GM23248 (cell line): ENCODE measurements at places on chromosomes 7 and 10.

GRCh38 chr7:151174246-151175046 is 7.0 kb upstream of the GBX1 start:
- no peaks in the 10 kb centered on the region for H3K36me3 ChIP-seq
- peaks cover 72% of the 10 kb centered on the region for H3K27me3 ChIP-seq
- H3K27ac ChIP-seq, result no peak overlapping the region
- H3K4me1 ChIP-seq, result no peaks in the 10 kb centered on the region

DNA sequence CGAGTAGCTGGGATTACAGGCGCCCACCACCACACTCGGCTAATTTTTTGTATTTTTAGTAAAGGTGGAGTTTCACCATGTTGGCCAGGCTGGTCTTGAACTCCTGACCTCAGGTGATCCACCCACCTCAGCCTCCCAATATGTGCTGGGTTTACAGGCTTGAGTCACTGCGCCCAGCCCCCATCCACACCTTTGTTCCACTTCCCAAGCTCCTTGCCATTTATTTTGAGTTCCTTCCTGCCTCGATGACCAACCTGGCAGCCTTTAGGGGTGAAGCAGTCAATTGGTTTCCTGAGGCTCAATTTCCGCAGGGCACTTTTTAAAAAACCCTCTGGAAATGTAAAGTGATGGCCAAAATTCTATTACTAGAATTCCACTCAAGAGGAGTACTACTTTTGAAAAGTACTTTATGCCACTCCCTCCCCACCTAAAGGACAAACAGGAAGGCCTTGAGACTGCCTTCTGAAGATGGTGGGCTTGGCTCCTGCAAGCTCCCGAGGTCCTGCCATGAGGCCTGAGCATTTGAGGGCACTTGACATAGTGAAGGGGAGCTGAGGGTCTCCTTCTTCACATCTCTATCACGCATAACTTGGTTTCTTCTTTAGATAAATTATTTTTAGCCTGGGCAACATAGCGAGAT is 32.5 kb upstream of the RBM33 start:
- no peak overlapping the region for H3K4me3 ChIP-seq
- no peak for DNase-seq
- H3K27me3 ChIP-seq, result no peaks in the 10 kb centered on the region
- H3K4me1 ChIP-seq, result no peaks in the 10 kb centered on the region

DNA sequence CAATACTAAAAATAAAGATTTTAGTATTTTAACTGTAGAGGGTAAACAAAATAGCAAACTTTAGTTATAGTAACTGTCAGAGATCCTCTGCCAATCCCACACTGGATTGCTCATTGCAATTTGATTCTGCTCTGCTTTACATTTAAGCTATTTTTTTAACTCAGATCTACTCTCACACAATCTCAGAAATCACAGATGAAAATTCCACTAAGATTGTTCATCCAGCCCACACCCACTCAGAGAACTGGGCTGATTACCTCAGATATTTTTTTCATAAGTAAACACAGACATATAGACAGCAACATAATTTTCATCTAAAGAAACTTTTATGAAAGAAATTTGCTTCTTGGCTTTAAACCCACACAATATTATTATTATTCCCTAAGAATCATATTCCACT is 7.0 kb downstream of the OSBPL3 start:
- H3K4me3 ChIP-seq, result peak overlapping the region; percentile 8; the same call in 1 of the 2 replicates
- H3K27ac ChIP-seq, result peak overlapping the region; percentile 97
- H3K27me3 ChIP-seq, result no peaks in the 10 kb centered on the region
- DNase-seq, result peak; percentile 70
- H3K36me3 ChIP-seq, result no peaks in the 10 kb centered on the region

GRCh38 chr7:33754933-33755928 is 150.1 kb upstream of the BMPER start:
- DNase-seq, result no peak
- no peak overlapping the region for H3K27ac ChIP-seq
- no peaks in the 10 kb centered on the region for H3K27me3 ChIP-seq
- peaks cover 33% of the 10 kb centered on the region for H3K4me1 ChIP-seq
- no peaks in the 10 kb centered on the region for H3K36me3 ChIP-seq

DNA sequence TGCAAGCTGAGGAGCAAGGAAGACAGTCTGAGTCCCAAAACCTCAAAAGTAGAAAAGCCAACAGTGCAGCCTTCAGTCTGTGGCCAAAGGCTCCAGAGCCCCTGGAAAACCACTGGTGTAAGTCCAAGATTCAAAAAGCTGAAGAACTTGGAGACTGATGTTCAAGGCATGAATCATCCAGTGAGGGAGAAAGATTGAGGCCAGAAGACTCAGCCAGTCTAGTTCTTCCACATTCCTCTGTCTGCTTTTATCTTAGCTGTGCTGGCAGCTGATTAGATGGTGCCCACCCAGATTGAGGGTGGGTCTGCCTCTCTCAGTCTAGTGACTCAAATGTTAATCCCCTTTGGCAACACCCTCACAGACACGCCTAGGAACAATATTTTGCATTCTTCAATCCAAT is 20.1 kb upstream of the MDFIC start:
- no peaks in the 10 kb centered on the region for H3K36me3 ChIP-seq
- H3K27me3 ChIP-seq, result no peaks in the 10 kb centered on the region

- H3K27me3 ChIP-seq, result peaks cover 4% of the 10 kb centered on the region
- H3K36me3 ChIP-seq, result no peaks in the 10 kb centered on the region
- H3K4me1 ChIP-seq, result no peaks in the 10 kb centered on the region
- no peak for DNase-seq
Observed at GRCh38 chr10:47286591-47287315, 13.2 kb upstream of the GDF10 start.

GRCh38 chr7:81515009-81515408 is 254.8 kb downstream of the HGF start:
- H3K36me3 ChIP-seq, result no peaks in the 10 kb centered on the region
- H3K27ac ChIP-seq, result no peak overlapping the region
- H3K27me3 ChIP-seq, result no peaks in the 10 kb centered on the region
- DNase-seq, result peak; percentile 33
- H3K4me1 ChIP-seq, result peaks cover 8% of the 10 kb centered on the region

DNA sequence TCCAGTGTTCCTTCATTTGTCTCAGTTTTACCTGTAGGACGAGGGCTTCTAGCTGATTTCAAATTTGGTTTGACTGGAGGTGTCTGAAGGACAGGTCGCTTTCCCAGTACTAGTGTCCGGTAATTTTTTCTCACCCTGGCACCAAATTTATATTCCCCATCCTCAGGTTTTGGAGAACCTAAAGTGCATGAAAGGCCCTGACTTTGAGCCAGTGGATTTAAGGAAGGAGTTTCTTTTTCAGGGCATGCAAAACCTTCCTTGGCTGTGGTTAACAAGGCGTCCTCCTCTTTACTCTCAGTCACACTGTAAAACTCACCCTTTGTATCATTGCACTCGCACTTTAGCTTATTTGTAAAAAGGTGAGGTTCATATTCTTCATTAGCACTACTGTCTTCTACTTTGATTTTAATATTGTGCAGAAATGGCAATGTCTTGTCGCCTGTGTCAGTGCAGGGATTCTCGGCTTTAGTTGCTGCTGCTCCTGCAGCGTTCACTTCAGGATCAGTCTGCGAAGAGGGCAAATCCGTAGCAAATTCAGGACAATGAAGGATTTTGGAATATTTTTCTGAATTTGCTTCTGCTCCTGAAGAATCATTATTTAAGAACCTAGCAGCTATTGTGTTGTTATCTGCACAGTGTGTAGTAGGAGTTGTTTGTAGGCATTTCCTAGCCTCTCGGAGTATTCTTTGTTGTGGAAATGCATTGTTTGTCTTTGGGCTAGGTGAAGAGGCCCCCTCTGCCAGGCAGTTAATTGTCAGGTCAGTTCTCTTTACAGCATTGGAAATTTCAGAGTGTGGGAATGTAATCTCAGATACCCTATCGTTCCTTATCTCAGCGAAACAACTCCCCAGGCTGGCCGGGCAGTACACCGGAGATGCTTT is 9.9 kb downstream of the SKIDA1 start:
- H3K4me3 ChIP-seq, result peak overlapping the region; percentile 82
- H3K36me3 ChIP-seq, result no peaks in the 10 kb centered on the region
- no peak for DNase-seq
- H3K4me1 ChIP-seq, result peaks cover 22% of the 10 kb centered on the region
- no peaks in the 10 kb centered on the region for H3K27me3 ChIP-seq
- no peak overlapping the region for H3K27ac ChIP-seq

GRCh38 chr10:114429581-114430335 is 25.5 kb upstream of the AFAP1L2 start:
- no peaks in the 10 kb centered on the region; the same call in none of the 2 replicates for H3K27me3 ChIP-seq
- H3K27ac ChIP-seq, result no peak overlapping the region
- H3K36me3 ChIP-seq, result no peaks in the 10 kb centered on the region
- no peak overlapping the region for H3K4me3 ChIP-seq
- H3K4me1 ChIP-seq, result no peaks in the 10 kb centered on the region

GRCh38 chr10:35398355-35398754 is 62.0 kb downstream of the CCNY start:
- DNase-seq, result peak; percentile 48
- H3K36me3 ChIP-seq, result no peaks in the 10 kb centered on the region
- H3K27me3 ChIP-seq, result no peaks in the 10 kb centered on the region
- no peak overlapping the region for H3K4me3 ChIP-seq
- H3K27ac ChIP-seq, result no peak overlapping the region

- DNase-seq, result peak; percentile 14
- H3K27ac ChIP-seq, result no peak overlapping the region
- H3K4me1 ChIP-seq, result no peaks in the 10 kb centered on the region
- H3K4me3 ChIP-seq, result no peak overlapping the region
- peaks cover 22% of the 10 kb centered on the region for H3K36me3 ChIP-seq
Observed at GRCh38 chr7:149544028-149544427, 46.4 kb upstream of the ZNF746 start.

DNA sequence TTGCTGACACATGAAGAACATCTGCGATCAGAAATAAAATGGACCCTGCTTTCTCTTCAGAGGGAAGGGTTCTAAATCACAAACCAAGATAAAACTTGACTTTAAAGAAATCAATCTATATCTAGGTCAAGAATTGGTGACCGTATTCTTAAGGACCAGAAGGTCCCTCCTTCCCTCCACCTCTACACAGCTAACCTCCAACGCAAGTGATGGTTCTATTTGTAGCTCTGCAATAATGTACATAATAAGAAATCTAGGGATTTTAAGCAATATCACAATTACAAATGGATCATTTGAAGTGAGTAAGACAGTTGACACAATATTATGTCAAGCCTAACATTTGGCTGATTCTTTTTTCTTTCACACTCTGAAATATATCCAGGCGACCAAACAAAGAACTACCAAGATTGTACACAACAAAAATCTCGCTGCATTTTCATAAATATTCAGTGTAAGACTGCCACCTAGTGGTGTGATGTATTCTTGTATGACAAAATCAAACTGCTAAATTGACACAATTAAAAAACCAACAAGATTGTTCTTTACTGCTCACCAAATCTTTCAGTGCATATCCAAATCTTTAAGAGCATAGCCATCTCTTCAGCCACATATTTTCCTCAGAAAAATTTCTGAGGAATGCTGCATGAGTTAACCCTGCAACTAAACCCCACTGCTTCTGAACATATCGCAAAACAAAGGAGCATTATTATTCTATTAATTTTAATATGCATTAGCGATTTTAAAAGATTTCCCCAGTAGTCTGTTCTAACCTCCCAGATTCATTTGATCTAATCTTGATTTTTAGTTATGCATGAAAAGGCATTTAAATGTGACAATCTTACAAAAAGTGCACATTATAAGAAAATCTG is 44.5 kb downstream of the ICA1 start:
- H3K27ac ChIP-seq, result no peak overlapping the region
- no peaks in the 10 kb centered on the region for H3K4me1 ChIP-seq
- peaks cover 4% of the 10 kb centered on the region for H3K27me3 ChIP-seq
- no peak overlapping the region for H3K4me3 ChIP-seq

DNA sequence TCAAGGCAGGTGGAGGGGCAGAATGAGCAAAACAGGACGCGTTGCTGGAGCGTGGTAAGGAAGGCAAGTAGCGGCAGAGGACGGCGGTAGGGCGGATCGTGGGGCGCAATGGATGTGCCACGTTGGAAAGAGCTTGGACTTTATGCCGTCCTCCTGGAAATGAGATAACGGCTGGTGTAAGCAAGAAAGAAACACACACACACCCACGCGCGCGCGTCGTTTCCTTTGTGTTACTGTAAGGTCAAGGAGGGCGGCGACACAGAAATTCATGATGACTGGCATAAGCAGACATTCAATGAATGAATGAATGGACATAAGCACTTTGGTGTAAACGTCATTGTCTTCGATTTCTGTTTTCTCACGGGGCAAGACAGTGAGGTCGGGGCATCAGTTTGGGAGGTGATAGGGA is 683 bp upstream of the ENTPD7 start:
- H3K36me3 ChIP-seq, result peaks cover 14% of the 10 kb centered on the region; the same call in 1 of the 2 replicates
- DNase-seq, result peak; percentile 83
- peak overlapping the region; percentile 92 for H3K4me3 ChIP-seq
- peaks cover 21% of the 10 kb centered on the region for H3K4me1 ChIP-seq

GRCh38 chr10:8502573-8502972 is 448.1 kb downstream of the GATA3 start:
- H3K27me3 ChIP-seq, result no peaks in the 10 kb centered on the region
- H3K4me1 ChIP-seq, result no peaks in the 10 kb centered on the region
- no peak for DNase-seq
- no peaks in the 10 kb centered on the region for H3K36me3 ChIP-seq
- no peak overlapping the region for H3K4me3 ChIP-seq

DNA sequence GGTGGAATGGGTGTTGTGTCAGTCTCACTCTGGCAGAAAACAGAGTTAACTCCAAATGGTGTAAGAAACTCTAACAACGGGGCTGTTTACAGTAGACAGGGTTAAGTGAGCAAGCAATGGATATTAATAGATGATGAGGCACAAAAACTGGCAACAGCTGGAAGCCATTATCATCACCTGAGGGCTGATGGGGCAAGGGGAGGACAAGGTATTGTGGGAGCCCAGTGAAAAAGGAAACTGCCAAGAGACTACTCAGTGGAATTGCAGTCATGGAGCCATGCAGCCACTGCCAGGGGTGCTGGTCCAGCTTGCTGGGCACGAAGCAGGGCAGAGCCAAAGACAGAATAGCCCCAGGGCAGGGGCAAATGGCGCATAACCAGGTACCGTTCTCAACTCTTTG is 260.7 kb downstream of the BICC1 start:
- H3K4me3 ChIP-seq, result no peak overlapping the region
- no peak overlapping the region for H3K27ac ChIP-seq
- no peaks in the 10 kb centered on the region for H3K36me3 ChIP-seq
- peaks cover 38% of the 10 kb centered on the region for H3K4me1 ChIP-seq
- no peak for DNase-seq
- no peaks in the 10 kb centered on the region for H3K27me3 ChIP-seq

GRCh38 chr7:77473229-77474005 is 57.3 kb upstream of the GSAP start:
- no peak overlapping the region for H3K27ac ChIP-seq
- no peaks in the 10 kb centered on the region for H3K4me1 ChIP-seq
- DNase-seq, result peak; percentile 23
- no peak overlapping the region for H3K4me3 ChIP-seq

DNA sequence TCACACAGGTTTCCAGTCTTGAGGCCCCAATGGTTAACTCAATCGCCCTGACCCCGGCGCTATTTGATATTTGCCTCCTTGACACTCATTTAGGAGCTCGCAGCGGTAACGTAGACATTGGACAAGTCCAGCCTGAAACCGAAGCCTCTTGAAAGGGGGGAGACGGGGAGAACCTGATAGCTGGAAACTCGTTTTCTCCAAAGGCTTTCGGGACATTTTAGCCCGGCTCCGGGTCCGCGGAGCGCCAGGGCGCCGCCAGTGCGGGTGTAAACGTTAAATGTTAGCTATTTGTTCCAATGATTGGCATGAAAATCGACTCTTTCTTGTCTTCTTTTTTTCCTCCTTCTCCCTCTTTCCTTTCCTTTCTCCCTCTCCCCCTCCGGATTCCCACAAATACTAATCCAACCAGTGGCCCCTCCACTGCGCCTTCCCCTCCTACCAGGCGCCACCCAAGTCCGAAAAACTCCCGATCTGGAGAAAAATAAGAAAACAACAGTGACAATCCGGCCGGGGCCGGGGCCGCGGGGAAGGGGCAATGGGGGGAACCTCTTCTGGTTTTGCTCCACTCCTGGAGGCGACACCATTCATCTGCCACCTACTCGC is 17.2 kb upstream of the GATA3 start:
- no peaks in the 10 kb centered on the region for H3K36me3 ChIP-seq
- H3K4me3 ChIP-seq, result no peak overlapping the region
- no peak for DNase-seq
- peaks cover 89% of the 10 kb centered on the region for H3K27me3 ChIP-seq
